Hypothalamus (tissue), 51 donors: ENCODE measurements at places on chromosomes 13 and 19.

- no peak for DNase-seq
These were observed 1156.5 kb downstream of the OLFM4 start for GRCh38 chr13:54185101-54185500.

DNA sequence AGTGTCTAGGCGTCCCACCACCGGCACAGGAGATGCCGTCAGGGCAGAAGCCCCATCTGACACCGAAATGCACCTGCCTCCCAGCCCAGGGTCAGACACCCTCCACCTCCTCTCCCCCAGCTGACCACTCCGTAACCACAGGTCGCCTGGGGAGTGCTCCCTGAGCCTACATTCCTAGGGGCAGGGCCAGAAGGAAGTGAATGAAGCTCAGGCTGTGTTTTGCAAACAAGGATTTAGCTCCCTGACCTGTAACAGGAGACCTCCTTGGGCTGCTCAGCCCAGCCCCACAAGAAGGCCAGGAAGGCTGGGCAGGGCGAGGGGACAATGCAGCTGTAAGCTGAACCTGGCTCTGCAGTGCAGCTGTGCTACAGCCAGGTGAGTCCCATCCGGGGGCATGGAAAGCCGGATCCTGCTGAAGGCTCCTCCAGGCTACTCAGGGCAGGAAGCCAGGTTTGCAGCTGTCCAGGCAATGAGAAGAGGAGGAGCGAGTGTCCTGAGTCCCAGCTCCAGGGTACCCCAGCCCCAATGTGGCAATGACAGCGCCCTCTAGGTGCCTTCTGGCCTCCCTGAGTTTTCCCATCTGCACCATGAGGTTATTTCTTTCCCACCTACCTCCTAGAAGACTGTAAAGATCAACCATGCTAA lies 42.1 kb downstream of the RHPN2 start:
- no peak for DNase-seq

DNA sequence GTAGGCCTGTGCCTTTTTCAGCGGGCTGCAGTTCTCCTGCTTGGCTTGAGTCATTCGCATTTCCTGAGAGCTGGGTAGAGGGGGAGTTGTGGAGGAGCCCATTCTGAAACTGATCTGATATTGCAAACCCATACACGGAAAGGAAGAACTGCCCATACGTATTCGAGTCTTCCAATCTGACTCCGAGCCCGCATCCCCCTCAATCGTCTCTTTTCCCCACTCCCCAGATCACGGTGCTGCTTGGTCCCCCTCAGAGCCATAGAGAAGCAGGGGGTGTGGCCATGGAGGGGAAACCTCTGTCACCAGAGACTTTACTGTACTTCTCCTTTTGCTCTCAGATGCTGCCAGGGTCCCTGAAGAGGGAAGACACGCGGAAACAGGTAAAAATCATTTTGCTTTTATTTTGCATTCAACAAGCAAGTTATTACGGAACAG lies at the start of gene CD22:
Gene CD22 (plus strand): TSS at position 337 of the 435 bp plus-strand sequence. CDS start 2,854 bp downstream, outside the sequence.
- DNase-seq = no peak

DNA sequence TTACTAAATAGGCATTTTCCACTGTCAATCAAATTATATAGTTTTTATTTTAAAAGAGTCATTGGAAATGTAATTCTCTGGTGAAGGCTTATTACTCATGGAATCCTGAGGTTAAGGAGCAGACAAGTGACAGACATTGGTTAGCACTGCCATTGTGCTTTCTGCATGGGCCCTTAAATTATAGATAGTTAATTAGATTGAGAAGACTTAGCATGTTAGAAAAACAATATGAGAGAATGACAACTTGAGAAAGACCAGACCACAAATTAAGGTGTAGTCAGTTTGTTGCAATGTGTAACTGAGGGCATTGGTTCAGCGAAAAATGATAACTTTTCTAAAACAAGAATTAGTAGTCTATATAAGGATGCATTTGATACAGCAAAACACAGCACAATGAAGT lies 195.5 kb downstream of the SLITRK6 start:
- DNase-seq = no peak

GRCh38 chr13:110044551-110045111 lies 258.2 kb upstream of the IRS2 start:
- DNase-seq = no peak

DNA sequence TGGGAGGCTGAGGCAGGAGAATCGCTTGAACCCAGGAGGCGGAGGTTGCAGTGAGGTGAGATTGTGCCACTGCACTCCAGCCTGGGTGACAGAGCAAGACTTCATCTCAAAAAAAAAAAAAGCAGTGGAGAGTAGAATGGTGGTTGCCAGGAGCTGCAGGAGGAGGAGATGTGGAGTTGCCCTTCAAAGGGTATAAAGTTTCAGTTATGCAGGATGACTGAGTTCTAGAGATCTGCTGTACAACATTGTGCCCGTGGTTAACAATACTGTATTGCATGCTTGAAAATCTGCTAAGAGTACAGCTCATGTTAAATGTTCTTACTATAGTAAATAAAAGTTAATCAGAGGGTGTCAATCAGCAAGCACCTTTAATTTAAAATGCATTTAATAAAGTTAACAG lies 28.4 kb upstream of the LATS2 start:
- DNase-seq = no peak

GRCh38 chr13:83577183-83577582 lies 305.1 kb downstream of the SLITRK1 start:
- no peak for DNase-seq
